ENCODE measurements at places on chromosomes 11 and 22.

GRCh38 chr22:20436768-20437612 is 635 bp downstream of the SCARF2 start:
- no peak for DNase-seq

- DNase-seq, result no peak
Observed at GRCh38 chr11:66046901-66047300, 2.1 kb downstream of the GAL3ST3 start.

- no peak for DNase-seq
Observed at GRCh38 chr11:76880956-76881355, 20.2 kb downstream of the ACER3 start.

DNA sequence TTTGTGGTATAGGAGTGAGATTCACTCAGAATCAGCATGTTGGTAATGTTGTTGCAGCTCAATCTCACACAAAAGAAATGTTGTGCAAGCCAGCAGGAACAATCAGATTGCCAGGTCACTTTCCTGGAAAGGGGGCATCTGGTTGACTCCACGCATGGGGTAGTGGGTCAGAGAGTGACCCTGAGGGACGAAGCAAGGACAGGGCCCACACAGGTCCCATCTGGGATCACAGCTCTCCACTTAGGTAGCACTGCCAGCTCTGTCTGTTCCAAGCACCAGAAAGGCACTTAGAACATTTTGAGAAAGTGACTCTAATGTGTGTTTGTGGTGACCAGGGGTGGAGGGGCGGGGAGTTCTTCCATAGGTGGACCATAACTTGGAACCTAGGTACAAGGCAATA is 109.5 kb downstream of the RASSF10 start:
- DNase-seq, result no peak

DNA sequence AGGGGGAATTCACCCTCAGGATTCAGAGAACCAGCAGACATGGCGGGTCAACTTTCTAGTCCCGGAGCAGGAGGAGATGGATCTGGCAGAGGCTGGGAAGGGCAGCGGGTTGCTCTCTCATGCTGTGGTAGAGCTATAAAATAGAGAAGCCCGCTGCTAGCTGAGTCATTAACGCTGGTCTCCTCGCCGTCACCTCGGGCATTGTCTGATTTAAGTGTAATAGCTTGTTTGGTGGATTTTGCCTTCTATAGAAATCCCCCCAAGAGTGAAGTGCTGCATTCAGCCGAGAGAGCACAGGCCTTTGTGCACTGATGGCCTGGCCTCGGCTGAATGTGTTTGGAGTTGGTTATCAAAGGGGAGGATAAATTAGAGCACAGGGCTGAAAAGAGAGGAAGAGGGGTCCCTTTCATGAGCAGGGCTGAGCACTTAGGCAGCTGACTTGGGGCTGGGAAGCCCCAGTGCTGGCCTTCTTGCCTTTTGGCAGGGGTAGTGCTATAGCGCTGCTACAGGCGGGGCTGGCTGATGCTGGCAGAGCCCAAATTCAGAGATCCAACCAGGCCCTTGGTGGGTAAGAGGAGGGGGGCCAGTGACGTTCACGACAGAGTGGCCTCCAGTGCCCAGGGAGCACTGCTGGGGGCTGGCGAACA is 161.1 kb upstream of the CADM1 start:
- no peak for DNase-seq

DNA sequence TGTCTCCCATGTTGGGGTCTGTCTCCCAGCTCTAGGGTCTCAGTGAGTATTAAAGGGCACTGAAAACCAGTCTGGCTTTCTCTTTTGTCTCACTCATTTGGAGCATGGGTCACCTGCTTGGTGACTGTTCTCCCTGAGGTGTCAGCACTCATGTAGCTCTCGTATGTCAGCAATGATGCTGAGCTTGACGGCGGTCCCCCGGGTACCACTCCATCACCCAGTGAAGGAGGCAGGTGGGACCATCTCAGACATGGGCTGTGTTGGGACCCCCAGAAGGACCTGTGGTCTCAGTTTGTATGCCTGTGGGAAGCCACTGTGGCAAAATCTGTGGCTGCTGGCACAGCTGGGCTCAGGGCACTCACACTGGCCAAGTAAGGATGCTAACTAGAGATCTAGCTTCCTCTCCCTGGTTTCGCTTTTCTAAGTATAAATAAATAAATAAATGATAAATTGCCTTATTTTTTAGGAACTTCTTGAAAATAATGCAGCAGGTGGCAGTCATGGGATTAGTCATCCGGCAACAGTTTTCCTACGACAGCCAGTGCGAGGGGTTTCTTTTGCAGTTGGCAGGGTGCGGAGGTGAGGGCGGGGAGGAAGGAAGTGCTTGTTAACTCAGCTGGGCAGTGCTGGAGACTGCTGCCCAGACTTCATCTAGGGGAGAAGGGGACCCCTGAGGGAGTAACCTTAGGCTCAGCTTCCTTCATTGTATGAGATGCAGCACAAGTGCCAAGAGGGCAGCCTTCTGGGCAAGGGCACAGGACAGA is 48.8 kb downstream of the OSBP2 start:
- no peak for DNase-seq

- DNase-seq, result no peak
Observed at GRCh38 chr11:45209891-45210699, 63.7 kb downstream of the PRDM11 start.

All from esophagus squamous epithelium (tissue), 5 donors.